ENCODE measurements at places on chromosomes 2 and 18.
A peak's percentile ranks its signal among the peaks of the same experiment; 100 is the strongest.

- no peak for DNase-seq
Measured at GRCh38 chr2:74515981-74516633, 1.9 kb downstream of the TLX2 start.

- no peak for DNase-seq
Measured at GRCh38 chr2:188459061-188459460, 167.4 kb downstream of the GULP1 start.

- DNase-seq = peak; percentile 35
Measured at GRCh38 chr2:186422226-186422625, 63.8 kb upstream of the ZC3H15 start.

GRCh38 chr2:220555961-220556630 lies 928.7 kb downstream of the SLC4A3 start:
- DNase-seq = no peak

DNA sequence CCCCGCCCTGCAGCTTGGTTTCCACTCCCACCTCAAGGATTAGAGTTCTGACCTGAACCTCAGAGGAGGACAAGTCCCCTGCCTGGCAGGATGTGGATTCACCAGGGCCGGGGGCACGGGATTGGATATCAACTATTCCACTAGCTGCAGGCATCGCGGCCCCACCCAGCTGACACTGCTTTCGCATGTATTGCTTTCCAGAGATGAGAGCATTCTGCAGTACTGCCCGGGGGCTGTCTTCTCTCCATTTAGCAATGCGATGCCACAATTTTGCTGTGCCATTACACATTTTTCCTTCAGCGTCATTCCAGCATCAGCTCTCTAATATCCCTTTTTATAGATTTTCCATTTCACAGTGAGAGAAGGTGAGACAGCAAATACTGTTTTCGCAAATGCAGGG lies 42.0 kb downstream of the CTIF start:
- DNase-seq = no peak

DNA sequence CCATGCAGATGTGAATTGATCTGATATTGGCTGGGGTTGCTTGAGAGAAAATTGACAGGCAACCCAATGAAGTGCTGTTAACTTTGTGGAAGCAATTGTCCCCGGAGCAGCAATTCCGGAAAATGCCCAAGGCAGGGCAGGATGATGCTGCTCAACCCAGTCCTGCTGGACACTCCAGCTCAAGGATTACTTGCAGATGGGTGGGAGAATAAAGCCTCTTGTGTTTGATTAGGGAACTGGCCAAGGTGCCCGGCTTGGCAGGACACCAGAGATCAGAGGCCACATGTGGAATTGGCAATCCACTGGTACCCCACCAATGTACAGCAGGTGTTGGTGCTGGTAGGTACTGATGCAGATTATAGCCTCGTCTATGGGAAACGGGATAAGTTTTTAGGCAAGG lies 12.3 kb upstream of the C2orf42 start:
- no peak for DNase-seq

- no peak for DNase-seq
Measured at GRCh38 chr2:30792521-30792920, 14.7 kb downstream of the CAPN13 start.

DNA sequence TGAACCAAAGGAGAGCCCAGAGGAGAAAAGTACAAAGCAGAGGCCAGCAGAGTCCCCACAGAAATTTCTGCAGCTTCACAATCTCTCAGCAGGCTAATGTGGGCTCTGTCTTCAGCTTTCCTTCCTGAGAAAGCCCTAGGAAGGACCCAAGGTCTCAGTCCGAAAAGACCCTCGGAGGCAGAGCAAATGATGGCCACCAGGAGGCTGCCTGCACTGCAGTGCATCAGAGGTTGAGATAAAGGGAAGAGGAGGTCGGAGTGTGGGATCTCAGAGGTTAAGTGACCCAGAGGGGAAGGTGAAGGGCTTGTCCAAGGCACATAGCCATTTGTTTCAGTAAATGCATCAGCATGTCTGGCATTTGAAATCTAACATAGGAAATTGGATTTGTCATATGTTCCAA lies 299.1 kb upstream of the SLC14A2 start:
- no peak for DNase-seq

- DNase-seq = no peak
Measured at GRCh38 chr18:4551001-4551360, 95.9 kb upstream of the DLGAP1 start.

GRCh38 chr2:114488841-114489530 lies 46.5 kb downstream of the DPP10 start:
- no peak for DNase-seq

GRCh38 chr18:32552421-32553030 lies 81.8 kb upstream of the GAREM1 start:
- peak; percentile 24 for DNase-seq

- DNase-seq = no peak
Measured at GRCh38 chr2:72544554-72544953, 281.3 kb downstream of the EXOC6B start.

- DNase-seq = no peak
Measured at GRCh38 chr2:39621596-39621995, 44.1 kb upstream of the TMEM178A start.

GRCh38 chr2:101704816-101705578 lies 7.5 kb downstream of the MAP4K4 start:
- no peak for DNase-seq

DNA sequence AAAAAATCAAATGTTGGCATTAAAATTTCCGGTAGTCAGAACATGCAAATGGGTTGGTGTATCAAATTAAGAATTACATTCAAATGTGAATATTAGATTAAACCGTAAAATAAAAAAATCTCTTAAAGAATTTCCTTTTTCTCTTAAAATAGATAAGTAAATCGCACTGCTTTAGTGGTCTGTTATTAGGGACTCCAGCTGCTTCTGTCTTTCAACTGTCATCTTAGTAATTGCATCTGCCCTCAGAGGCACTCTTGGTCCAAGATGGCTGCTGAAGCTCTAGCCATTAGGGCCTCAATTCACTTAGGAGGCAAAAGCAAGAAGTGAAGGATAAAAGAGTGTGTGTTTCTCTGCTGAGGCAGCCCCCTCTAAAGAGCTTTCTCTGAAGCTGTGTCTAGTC lies 132.4 kb downstream of the MGAT5 start:
- DNase-seq = no peak

- no peak for DNase-seq
Measured at GRCh38 chr2:14826518-14826917, 194.0 kb downstream of the LRATD1 start.

DNA sequence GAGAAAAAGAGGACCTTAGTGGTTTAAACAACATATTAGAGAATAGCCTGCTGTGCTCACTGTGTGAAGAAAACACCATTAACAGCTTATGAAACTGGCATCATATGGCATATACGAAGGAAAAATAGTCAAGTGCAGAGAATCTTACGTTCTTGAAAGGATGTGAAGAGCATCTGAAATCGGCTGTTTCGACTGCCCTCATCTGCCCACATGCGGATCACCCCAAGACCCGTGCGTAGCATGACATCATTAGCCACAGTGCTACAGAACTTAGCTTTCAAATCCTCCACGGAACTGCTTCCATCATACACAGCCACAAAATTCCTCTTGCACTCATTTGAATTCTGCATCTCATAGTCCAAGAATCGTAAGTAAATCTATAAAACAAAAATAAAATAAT lies 84.3 kb downstream of the NETO1 start:
- no peak for DNase-seq

GRCh38 chr2:36779462-36779861 lies 83.0 kb downstream of the VIT start:
- DNase-seq = no peak

GRCh38 chr2:200199576-200200263 lies 106.8 kb upstream of the SPATS2L start:
- DNase-seq = no peak

DNA sequence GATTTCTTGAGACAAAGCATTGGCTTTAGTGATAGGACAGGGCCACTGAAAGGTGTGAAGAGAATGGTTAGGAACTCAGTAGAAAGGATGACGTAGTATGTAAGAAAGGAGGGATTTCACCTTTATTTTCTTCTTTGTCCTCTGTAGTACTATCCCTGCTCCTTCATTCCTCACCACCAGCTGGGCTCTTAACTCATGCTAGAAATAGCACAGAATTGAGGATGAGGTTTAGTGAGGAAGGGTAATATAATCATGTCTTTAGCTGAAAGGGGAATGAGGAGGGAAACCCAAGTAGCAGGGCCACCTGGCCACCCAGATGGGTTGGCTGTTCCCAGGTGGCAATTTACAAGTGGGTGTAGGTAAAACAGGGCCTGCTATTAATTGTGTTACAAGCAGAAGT lies 15.2 kb downstream of the ACVR2A start:
- DNase-seq = no peak

DNA sequence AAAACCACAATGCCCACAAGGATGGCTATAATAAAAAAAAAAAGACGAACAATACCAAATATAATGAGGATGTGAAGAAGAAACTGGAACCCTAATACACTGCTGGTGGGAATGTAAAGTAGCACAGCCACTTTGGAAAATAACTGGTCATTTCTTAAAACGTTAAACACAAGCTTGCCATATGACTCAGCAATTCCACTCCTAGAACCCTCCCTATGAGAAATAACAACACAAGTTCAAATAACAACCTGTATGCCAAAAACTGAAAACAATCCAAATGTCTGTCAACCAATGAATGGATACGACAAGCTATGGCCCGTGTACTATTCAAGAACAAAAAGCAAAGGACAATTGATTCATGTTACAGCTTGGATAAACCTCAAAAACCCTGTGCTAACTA lies 7.0 kb upstream of the ALPK2 start:
- DNase-seq = peak; percentile 38

GRCh38 chr18:61420218-61420885 lies 87.1 kb downstream of the CDH20 start:
- DNase-seq = no peak

DNA sequence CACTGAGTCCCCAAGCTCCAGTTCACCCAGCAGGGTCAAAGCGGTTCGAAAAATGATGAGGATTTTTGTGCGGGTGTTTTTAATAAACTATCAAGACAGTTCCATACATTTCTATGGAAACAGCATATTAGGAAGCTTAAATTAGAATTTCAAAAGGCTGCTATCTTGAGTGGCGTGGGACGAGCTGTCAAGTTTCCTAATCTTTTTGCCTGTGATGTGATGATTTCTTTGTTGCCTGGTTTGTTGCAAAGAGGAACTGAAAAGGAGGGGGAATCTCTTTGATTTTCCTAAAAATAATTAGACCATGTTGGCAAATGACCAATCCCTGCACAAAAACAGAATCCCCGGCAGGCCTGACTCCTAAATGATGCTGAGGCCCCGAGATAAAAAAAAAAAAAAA lies 66.1 kb upstream of the ATG16L1 start:
- DNase-seq = no peak

- no peak for DNase-seq
Measured at GRCh38 chr2:8152392-8153257, 529.2 kb upstream of the ID2 start.

- no peak for DNase-seq
Measured at GRCh38 chr2:14927021-14927564, 294.6 kb downstream of the LRATD1 start.

- no peak for DNase-seq
Measured at GRCh38 chr2:71934595-71935261, 212.9 kb downstream of the CYP26B1 start.

- DNase-seq = peak; percentile 51
Measured at GRCh38 chr18:39345321-39345720, 1779.7 kb upstream of the CELF4 start.

DNA sequence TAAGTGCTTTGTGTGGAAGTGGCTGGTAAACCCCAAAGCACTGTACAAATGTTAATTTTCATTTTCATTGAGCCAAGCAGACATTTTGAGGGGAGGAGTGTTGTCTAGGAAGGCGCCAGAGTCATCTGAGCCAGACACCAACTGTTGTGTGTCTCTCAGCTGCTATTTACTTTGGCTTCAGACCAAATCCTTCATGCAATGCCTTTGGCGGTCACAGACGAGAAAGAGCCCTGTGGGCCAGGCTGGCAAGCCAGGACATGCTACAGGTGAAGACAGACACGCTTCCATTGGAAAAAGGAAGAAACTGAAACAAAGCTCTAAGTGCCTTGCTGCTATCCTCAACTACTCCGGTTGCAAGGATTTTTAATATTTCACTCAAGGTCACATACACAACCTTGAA lies 115.4 kb upstream of the CDC42EP3 start:
- no peak for DNase-seq

GRCh38 chr2:179447839-179448447 lies 183.3 kb upstream of the SESTD1 start:
- no peak for DNase-seq

DNA sequence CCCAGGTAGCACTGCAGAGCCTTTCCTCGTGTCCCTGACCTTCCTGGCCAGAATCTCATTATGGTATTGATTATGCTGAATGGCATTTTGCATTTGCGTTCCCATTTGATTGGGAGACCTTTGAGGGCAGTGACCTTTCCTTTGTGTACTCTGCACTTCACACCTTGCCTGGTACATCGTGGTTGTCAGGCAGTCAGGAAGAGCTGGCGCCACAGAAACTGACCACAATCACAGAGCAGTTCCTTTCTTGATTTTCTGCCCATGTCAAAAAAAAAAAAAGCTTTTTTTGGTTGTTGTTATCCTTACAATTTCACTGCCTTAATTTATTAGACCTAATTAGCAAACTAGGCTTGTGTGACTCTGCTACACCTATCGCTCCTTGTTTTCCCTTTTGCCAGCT lies 8.9 kb upstream of the KLHL29 start:
- no peak for DNase-seq

DNA sequence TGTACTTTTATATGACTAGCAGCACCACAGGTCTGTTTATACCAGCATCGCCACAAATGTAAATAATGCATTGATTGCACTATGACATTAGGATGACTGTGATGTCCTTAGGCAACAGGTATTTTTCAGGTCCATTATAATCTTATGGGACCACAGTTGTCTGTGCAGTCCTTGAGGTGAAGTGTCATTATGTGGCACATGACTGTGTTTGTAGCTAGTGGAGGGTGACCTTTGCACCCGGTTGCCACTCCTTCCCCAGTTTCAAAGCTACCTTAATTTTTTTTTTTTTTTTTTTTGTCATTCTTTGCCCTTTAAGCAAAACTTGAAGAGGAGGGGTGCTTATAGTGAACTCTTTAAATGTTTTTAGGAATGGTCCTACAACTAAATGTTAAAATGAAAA lies 386.4 kb downstream of the THSD7B start:
- DNase-seq = no peak

DNA sequence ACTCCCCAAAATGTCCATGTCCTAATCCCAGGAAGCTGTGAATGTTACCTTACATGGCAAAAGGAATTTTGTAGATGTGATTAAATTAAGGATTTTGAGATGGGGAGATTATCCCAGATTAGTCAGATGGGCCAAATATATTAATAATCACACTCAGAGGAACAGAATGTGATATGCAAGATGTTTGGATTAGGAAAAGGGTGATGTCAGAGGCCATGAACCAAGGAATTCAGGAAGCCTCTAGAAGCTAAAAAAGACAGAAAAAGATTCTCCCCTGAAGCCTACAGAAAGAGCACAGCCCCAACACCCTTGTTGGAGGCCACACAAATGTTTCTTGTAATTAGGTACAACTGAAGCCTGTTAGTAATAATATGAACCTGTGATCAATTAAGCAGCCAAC lies 13.1 kb downstream of the TMEM131 start:
- DNase-seq = no peak

- no peak for DNase-seq
Measured at GRCh38 chr2:120988700-120989511, 253.2 kb downstream of the GLI2 start.

Data from HFF-Myc (cell line).